Left colon (tissue), 2 donors: ENCODE measurements at places on chromosomes 12 and 14.

DNA sequence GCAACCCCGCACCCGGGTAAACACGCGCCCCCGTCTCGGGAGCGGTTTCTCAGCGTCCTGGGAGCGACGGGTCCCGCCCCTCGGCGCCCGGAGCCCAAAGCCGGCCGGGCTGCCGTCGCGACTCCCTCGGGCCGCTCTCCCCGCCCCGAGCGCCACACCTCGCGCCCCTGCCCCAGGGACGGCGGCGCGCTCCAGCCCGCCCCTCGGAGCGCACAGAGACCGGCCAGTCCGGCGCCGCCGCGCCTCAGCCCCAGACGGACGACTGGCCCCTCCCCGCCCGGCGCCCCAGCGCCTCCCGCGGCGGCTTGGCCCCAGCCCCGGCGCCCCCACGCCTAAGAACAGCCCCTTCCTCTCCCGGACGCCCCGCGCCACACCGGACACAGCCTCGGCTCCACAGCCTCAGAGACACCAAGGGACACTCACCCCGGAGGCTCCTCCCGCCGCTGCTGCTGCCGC lies 411 bp downstream of the BTBD7 start:
- peak; percentile 74 for DNase-seq

- DNase-seq: no peak
Observed at GRCh38 chr14:53850714-53851296, 105.8 kb downstream of the BMP4 start.

- peak; percentile 12 for DNase-seq
Observed at GRCh38 chr12:54030889-54031471, 1.9 kb upstream of the HOXC5 start.

- no peak for DNase-seq
Observed at GRCh38 chr12:110599334-110599733, 14.6 kb upstream of the TCTN1 start.

GRCh38 chr12:121120323-121120722 lies 12.4 kb upstream of the P2RX7 start:
- no peak for DNase-seq

GRCh38 chr14:61125041-61125866 lies 144.2 kb downstream of the SLC38A6 start:
- DNase-seq: no peak

GRCh38 chr14:85501751-85502150 lies 28.2 kb upstream of the FLRT2 start:
- DNase-seq: no peak

DNA sequence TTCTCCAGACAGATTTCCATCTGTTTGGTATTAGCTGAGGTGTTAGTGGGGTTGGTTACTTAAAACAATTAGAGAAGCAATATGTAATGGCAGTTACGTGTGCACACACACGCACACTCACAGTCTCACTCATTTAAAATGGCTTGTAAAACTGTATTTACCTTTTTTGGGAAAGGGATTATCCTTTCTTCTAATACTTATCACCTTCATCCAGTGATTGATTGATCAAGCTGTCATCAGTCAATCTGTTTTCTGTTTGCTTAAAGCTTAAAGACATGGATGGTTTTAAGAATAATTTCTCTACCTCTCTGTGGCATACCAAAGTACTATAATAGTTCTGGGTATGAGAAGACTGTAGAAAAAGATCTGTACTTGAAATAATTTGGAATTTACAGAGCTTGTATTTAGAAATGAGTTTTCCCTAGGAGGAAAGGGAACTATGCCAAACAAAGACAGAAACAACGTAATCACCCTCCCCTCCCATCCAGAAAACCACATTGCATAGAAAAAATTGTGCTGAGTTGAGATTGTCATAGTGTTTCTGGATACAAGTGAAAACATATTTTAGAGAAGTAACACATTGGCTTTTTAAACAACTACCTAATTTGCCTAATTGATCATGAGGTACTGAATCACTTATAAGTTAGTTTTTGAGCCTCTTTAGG lies 455.8 kb downstream of the PCNX1 start:
- no peak for DNase-seq
